CD4-positive, alpha-beta T cell treated with Interleukin-10 for 1 hour (primary cell): ENCODE measurements at places on chromosomes 16 and 17.

DNA sequence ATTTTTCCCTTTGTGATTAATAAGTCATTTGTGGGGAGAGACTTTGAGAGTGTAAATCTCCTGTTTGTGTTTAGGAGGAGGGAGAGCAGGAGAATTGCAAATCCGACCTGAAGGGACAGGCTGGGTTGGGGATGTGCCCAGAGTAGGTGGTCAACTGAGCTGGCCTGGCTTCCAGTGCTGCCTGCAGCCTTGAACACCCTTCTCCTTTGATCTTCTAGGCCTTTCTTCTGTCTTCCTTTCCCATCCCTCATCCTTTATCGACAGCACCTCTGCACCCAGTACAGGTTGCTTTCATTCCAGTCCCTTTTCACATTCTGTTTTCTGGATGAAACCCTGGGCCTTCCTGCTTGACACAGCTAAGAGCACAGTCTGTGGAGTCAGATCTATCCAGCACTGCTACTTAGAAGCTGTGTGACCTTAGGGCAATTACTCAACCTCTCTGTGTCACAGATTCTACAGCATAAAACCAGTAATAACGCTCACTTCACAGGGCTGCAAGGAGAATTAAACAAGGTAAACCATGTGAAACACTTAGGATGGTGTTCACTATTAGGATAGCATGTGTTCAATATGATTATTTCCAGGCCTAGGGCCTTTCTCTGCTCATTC, 1.0 kb upstream of the CSNK2A2 start:
- no peak for DNase-seq

DNA sequence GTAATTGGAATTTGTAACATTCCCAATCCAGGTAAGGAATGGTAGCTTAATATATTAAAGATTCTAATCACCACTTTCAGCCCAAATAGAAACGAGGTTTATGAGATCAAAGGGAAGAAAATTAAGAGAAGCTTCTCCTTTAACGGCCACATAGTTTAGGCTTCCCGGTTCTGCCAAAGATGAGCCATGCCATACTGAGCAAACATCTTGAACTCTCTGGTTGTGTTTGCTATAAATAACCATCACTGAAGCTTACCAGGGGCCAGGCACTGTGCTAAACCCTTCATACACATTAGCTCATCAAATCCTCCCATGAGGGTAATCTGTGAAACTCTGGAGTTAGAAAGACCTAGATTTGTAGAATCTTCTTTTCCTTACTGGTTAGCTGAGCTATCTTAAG, 2.8 kb downstream of the MYH11 start:
- DNase-seq: no peak

- DNase-seq: no peak
These were observed 90.7 kb upstream of the TMEM97 start for GRCh38 chr17:28228109-28228840.

DNA sequence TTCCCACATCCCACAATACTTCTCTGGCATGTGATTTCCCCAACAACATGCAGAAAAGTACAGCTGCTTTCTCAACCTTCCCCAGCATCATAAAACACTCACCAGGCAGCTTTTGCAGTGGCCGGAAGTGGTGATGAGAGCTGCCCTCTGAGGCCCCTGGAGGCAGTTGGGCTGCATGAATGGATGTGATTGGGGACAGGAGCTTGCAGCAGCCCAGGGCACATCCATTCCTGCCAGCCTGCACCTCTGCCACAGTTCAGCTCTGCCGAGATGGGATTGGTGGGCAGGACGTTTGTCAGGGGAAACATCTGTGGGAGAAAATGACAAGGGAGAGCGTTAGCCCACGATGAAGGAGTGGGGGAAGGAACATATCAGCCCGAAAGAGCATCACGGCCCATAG, 19.8 kb downstream of the NUBP1 start:
- no peak for DNase-seq

- no peak for DNase-seq
These were observed 60.4 kb upstream of the IRX6 start for GRCh38 chr16:55263271-55264250.

DNA sequence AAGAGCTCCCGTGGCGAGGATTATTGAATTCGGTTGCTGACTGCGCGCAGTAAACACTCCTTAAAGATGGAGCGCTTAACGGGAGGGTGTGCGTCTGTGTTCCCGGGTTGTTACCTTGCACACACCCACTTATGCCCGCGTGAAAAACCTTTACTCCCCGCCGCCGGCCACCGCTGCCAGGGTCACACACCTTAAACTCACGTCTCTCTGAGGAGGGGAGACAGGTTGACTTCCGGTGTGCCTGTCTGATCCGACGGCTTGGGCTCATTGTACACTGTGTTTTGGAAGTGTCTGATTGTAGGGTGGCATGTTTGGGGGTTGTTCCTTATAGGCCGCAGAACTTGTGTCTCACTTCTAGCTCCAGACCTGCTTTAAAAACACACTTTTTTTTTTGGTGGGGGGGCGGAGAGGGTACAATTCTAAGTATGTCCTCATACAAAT, 66.8 kb downstream of the KPNA2 start:
- DNase-seq: peak; percentile 44

DNA sequence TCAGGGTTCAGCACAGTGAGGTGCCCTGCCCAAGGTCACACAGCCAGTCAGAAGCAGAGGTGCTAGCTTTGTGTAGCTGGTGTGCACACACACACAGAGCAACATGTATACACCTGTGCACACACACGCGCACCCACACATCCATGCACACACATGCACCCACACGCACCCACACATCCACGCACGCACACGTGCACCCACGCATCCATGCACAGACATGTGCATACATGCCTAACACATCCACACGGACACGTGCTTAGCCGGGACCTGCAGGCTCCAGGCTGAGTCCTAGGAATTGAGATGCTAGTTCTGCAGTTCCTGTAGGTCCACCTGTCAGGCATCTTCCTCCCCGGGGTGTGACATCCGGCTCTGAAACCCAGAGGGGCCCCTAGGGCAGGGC, 13.0 kb upstream of the DPEP1 start:
- DNase-seq: no peak

- DNase-seq: peak; percentile 60
These were observed 581 bp downstream of the CD68 start for GRCh38 chr17:7579834-7580603.

DNA sequence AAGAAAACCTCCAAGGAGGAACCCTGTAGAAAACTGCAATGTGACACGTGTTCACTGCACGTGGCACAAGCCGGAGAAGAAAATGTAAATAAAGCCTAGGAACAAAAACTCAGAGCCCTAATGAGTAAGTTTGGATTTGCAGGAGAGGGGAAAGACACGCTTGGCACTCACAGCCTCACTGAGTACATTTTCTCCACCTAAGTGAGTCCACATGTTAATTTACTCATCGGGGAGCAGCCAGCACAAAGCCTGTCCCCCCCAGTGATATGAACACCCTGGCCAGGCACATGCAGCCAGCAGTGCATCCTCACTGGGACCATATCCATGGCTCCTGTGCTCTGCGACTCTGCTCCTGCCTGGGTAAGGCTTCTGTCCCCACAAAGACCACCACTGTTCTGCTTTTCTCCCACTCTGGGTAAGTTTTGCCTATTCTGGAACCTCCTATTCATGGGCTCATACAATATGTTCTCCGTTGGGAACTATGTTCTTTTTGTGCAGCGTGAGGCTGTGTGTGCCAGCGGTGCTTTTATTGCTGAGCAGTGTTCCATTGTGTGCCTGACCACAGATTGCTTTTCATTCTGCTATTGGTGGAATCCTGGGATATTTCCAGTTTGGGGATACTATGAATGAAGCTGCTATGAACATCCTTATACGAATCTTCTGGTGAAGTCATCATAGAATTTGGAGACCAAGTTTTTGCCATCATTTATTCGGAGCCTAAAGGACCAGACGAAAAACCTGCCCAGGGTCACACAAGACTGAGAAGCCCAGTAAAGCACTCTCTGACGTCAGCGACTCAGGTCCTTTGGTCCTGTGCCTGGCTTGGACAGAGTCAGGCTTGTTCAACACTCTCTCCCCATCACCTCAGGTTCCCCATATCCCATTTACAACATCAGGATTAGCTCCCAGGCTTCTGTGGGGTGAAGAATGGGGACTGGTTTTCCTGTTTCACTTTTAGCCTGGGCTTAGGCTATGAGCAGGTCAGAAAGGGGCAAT, 53.3 kb downstream of the RNF112 start:
- no peak for DNase-seq

GRCh38 chr17:75102385-75102821, 7.4 kb upstream of the ARMC7 start:
- DNase-seq: no peak

DNA sequence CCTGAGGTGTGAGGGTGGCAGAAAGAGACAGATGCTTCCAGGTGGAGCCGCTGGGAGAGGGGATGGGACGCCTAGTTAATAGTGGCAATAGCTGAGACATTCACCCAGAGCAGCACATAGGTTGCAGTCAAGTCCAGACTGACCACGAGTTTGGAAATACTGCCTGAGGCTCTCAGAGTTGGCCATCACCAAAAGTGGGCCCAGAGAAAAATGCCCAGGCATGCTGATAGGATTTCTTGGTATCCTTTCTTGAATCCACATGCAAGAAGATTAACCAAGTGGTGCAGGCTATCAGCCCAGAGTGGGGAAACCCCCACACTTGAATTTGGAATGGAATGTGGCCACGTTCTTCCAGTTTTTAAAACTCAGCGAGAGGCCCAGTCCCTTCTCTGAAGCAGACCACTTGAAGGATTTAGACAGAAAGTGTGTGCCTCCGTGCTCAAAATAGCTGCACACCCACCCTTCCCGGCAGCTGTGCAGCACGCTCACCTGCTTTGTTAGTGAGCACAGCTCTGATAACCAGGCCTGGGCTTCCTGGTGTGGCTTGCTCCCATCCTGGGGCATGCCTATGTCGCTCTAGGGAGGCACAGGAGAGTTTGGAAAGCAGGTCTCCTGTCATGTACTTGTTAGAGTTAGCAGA, 35.7 kb downstream of the PLD6 start:
- DNase-seq: no peak

- DNase-seq: no peak
These were observed 57.5 kb downstream of the WIPI1 start for GRCh38 chr17:68399638-68400403.

DNA sequence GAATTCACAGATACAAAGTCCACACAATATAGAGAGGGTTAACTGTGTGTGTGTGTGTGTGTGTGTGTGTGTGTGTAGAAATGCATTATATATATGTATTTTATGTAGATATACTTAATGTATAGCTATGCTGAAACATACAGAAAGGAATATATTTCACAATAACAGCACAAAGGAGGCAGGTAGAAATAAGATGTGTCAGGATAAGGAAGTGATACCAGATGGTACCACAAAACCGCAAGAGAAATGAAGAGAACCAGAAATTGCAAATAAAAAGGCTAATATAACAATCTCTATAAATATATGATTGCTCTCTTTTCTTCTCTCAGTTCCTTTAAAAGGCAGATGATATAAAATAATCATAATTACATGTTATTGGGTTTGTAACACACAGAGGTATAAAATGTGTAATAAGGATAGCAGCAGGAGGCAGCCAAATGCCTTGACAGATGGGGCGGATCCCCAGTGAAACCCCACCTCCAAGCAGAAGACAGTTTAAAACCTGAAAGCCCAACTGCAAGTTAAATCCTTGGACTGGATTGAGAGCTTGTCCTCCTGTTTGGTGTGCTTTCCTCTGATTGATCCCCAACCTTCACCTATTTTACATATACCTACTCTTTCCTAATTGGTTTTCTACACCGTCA, 365.4 kb upstream of the C16orf82 start:
- DNase-seq: no peak

DNA sequence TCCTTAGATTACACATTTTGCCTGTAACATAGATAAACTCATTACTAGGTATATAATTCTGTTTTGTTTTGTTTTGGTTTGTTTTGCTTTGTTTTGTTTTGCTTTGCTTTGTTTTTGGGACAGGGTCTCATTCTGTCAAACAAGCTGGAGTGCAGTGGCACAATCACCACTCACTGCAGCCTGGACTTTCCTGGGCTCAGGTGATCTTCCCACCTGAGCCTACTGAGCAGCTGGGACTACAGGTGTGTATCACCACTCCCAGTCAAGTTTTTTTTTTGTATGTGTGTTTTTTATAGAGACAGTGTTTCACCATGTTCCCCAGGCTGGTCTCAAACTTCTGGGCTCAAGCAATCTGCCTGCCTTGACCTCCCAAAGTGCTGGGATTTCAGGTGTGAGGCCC, 1.3 kb upstream of the CCL4L2 start:
- DNase-seq: no peak

DNA sequence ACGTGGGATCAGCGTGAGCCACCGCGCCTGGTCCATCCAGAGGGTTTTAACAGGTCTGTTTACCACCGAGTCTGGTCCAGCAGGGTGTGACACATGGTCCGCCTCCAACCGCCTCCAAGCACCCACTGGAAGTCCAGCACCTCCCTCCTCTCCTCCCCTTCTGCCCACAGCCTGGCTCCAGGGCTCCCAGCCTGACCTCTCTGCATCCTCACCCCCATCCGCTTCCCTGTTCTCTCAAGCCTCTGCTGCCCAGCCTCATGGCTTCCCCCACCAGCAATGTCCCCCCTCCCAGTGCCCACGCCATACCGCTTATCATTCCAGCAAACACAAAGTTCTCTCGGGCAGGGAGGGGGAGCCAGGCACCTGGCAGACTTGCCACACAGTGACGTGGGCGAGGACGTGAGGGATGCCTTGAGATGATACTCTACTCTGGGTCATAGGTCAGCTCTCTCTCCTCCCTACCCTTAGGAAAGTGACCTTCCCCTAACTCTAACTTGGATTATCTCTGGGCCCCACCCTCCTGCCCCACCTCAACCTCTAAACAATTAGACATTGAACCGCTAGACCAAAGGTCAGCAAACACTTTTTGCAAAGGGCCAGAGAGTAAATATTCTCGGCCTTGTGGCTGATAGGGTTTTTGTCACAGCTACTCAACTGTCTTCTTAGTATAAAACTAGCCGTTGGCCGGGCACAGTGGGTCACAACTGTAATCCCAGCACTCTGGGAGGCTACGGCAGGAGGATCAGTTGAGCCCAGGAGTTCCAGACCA, 23.1 kb downstream of the CDC42EP4 start:
- no peak for DNase-seq

- DNase-seq: no peak
These were observed 212.2 kb upstream of the RPL38 start for GRCh38 chr17:73991260-73991659.

DNA sequence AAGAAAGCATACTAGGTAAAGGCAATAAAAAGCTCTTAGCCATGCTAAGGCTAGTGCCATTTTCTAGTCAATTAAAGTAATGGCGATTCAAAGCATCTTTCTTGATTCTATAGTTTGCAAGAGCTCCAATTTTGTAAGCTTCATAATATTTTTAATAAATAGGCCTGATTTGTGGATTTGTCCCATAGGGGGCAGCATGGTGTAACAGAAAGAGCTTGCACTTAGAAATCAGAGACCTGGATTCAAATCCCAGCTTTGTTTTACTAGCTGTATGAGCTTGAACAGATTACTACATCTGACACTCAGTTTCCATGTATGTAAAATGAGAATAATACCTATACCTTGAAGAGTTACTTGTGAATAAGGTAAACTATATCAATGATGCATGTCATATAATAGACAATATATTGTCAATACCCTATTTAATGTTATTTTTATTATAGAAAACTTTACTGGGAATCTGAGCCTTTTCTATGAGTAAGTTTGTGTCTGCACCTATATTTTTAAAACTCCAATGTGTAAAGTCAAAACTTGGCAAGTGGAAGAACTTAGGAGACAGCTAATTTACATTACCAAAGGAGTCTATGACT, 93.6 kb upstream of the NOG start:
- peak; percentile 19 for DNase-seq

- DNase-seq: no peak
These were observed 17.0 kb downstream of the KCTD2 start for GRCh38 chr17:75064040-75064439.

GRCh38 chr16:86530251-86531190, 20.2 kb downstream of the FOXF1 start:
- DNase-seq: no peak
